ENCODE measurements at places on chromosomes 6 and 20.

GRCh38 chr6:113620386-113620785 lies 236.8 kb upstream of the MARCKS start:
- DNase-seq, result no peak

DNA sequence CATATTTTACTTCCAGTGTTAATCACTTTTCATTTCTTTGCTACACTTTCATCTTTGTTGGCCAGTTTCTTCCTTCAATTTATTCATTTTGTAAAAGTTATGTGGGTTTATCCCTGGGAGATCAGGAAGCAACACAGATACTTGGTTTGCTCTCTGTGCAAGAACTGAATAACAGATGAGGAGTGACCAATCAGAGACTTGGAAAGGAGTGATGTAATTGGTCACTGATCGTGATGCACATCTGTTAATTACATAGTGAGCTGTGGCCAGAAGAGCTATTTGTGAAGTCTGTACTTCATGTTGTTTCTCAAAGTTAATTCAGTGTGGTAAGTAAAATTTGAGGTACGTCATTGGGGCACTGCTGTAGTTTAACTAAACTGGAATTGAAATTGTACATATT lies 21.3 kb downstream of the ANKRD6 start:
- no peak for DNase-seq

DNA sequence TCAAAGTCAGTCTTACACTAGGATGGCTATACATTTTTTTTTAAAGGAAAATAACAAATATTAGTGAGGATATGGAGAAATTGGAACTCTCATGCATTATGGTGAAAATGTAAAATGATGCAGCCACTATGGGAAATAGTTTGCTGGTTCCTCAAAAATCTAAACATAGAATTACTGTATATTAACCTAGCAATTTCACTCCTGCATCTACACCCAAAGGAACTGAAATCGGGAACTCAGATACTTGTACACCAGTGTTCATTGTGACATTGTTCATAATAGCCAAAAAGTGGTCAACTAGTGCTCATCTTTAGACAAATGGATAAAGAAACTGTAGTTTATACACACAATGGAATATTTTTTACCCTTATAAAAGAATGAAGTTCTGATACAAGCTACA lies 110.7 kb downstream of the UTRN start:
- DNase-seq, result no peak

GRCh38 chr6:148226284-148226683 lies 116.4 kb upstream of the SASH1 start:
- no peak for DNase-seq

GRCh38 chr20:20003031-20003954 lies 13.9 kb upstream of the NAA20 start:
- DNase-seq, result no peak

GRCh38 chr6:15296735-15297134 lies 50.9 kb downstream of the JARID2 start:
- DNase-seq, result no peak

GRCh38 chr6:144378437-144378836 lies 93.3 kb downstream of the UTRN start:
- no peak for DNase-seq

Measured in stimulated activated CD8-positive, alpha-beta memory T cell treated with anti-CD3 and anti-CD28 coated beads, Interleukin-15, amount 100 ng/mL, for 24 hours (primary cell).